Kidney glomerular epithelial cell (primary cell): ENCODE measurements at places on chromosomes 2 and 18.
A peak's percentile ranks its signal among the peaks of the same experiment; 100 is the strongest.

DNA sequence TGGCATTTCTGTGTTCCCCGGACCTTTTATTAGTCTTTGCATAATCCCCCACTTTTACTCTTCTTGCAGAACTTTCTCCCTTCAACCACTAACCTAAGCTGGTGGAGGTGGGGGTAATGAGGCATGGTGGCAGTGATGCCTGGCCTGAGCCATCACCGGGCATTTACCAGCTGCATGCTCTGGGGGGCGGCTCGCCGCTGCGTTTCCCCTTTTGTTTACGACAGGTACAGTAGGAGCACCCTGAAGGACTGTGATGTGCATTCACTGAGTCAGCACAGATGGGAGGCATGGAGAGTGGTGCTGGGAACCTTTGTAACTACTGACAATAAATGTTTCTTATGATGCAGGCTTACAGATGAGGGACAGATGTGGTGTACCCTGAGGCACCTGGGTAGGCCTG lies 46.9 kb downstream of the PLEKHB2 start:
- no peak for DNase-seq

DNA sequence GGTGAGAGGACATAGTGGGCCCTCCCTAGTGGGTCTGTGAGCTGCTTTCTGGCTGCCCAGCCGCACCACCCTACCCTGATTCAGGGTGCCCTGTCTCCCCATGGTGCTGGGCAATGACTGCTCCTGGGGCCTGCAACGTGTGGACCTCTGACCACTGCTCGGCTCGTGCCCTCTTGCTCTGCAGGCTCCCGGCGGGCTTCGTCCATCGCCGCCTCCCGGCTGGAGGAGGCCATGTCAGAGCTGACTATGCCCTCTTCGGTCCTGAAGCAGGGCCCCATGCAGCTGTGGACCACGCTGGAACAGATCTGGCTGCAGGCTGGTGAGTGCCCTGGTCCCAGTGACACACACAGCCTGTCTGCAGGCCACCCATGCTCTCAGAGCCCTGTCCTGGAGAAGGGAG lies 103.5 kb downstream of the STPG4 start:
- no peak for DNase-seq

GRCh38 chr2:229485857-229486256 lies 214.8 kb upstream of the PID1 start:
- DNase-seq, result no peak

DNA sequence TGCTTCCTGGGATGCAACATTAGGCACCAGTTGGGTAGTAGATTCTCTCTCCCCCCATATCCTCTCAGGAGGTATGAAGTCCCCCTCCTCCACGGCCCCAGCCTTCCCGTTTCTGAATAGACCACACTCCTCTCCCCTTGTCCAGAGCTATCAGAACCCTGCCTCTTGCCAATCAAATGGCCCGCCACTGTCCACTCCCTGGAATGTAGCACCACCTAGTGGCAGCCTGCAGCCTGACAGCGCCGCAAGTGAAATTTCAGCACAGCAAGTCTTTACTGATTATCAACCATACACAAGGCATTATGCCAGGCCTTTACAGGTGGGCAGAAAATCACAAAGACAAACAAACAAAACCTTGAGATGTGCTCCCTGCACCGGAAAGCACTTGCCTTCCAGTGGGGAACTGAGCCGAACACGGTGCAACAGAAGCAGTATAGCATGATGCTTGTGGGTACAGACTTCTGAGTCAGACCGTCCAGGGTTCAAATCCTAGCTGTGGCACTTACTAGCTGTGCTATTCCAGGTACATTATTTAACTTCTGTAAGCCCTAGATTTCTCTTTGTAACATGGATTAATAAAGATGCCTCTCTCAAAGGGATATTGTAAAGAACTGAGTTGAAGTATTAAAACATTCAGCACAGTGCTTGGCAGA lies 174.0 kb downstream of the SMAD2 start:
- DNase-seq, result peak; percentile 26

GRCh38 chr18:2178036-2178435 lies 393.3 kb downstream of the METTL4 start:
- no peak for DNase-seq

- DNase-seq, result peak; percentile 30
These were observed at the start of gene CHN1 for GRCh38 chr2:175004980-175005732. TSS of gene CHN1 (minus strand) at chr2:175005381. CDS start at chr2:175004912, 469 bp downstream.
